ENCODE measurements at places on chromosomes 2 and 18.

DNA sequence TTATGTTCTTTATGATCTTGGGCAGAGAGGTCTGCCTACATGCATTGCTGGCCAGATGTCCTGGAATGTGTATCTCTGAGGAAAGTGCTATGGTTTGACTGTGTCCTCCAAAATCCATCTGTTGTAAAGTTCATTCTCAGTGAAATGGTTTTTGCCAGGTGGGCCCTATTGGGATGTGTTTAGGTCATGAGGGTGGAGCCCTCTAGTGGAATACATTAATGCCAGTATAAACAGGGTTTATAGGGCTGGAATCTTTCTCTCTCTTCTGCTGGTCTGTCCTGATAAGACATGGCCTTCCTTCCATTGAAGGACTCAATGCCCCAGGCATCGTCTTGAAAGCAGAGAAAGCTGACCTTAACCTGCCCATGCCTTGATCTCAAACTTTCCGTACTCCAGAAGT, 258.5 kb downstream of the RPIA start:
- no peak for DNase-seq

GRCh38 chr18:21855432-21855831, 114.8 kb downstream of the MIB1 start:
- no peak for DNase-seq

DNA sequence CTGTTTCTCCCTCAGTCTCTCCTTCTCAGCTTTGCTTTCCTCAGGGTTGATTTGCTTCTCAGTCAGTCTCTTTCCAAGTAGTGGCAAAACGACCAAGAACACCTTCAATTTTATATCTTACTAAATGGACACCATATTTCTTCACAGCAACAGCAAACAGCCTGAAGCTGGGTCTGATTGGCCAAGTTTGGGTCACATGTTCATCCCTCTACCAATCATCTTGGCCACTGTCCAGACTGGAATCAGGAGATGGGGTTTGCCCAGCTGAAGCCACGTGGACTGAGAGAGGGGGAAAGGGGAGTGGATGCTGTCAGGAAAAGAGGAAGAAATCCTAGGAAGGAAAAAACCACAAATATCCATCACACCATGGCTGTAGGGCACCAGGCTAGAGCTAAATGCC, 42.0 kb upstream of the ACMSD start:
- DNase-seq, result no peak

DNA sequence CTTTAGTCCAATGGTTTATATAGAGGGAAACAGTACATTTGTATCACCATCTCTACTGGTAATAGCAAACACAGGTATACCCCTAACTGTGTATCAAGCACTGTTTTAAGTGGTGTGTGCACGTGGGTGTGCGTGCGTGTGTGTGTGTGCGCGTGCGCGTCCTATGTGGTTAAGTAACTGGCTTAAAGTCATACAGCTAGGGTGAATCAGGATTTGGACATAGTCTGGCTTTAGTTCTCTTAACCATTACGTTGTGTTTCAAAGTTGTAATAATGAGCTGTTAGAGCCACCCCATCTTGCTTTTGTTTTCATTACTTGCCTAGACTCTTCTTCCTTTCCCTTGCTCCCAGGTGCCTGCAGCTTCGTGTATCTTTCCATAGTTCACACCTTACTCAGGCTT, 2.1 kb downstream of the HADHB start:
- peak; percentile 30 for DNase-seq

DNA sequence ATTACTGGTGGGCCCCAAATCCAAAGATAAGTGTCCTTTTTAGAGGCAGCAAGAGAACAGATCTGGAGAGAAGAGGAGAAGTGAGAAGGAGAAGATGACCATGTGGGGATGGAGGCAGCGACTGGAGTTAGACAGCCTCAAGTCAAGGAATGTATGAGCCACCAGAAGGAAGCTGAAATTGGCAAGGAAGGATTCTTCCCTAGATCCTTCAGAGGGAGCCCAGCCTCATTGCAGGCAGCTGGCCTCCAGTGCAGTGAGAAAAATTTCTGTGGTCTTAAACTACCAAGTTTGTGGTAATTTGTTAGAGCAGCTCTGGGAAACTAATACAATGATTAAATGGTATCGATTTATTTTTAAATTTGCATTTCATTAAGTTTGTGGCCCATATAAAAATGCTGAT, 167.9 kb downstream of the NCKAP5 start:
- DNase-seq, result no peak

GRCh38 chr2:182064019-182064778, 78.5 kb downstream of the PPP1R1C start:
- DNase-seq, result no peak

DNA sequence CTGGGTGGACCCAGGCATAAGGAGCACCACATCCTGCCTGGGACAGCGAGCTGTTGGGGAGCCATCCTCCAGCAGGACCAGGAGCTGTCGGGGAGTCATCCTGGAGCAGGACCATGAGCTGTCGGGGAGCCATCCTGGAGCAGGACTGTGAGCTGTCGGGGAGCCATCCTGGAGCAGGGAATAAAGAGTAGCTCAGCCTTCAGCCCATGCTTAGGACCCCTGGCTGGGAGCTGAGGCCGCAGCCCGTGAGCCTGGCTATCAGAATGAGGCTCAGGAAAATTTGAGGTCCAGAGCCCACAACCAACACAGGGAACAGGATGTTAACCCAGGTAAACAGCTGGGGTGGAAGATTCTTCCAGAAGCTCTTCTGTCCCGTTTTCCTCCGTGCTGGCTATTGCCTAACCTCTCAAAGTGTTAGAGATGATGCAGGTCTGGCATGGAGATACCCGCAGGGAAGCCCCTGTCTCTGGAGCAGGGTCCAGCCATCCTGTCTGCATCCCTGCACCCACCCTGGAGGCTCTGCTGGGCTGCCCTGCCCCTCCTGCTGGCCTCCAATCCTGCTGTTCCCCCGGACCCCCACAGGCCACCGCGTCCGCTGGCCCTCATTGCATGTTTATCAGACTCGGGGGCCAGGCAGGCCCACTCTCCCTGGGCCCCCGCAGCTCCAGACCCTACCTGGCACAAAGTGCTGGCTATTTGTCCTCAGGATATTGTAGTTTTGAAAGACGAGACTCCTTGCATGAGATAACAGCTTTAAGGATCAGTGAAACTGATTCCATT, 243.5 kb upstream of the MYT1L start:
- DNase-seq, result no peak

- DNase-seq, result no peak
These were observed 9.6 kb downstream of the MARCHF4 start for GRCh38 chr2:216362730-216363129.

- no peak for DNase-seq
These were observed 649 bp upstream of the CLIP4 start for GRCh38 chr2:29114586-29114945.

GRCh38 chr18:11591957-11592356, 17.4 kb upstream of the SLC35G4 start:
- DNase-seq, result no peak

DNA sequence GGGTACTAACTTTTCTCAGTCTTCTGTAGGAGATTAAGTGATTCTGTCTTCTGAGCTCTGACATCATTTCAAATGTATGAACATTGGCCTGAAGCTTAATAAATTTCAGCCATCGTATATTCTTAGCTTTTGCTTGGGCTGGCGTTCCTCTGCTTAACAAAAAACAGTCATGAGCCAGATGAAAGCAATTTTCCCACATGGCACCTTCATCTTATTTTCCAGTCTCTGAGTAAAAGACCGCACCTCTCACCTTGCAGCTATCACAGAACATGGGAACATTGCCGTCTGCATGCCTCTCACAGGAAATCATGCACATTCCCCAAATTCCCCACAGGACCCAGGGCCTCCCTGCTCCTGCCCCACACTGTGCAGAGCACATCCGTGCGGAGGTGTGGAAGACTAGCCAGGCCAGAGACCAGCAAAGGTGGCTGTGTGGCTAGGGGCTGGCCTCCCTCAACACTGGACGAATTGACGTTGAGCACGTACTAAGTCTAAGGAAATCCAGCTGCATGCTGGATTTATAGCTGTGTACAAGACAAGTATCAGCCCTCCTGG, 531.8 kb upstream of the ID2 start:
- DNase-seq, result no peak

- peak; percentile 65 for DNase-seq
These were observed 564 bp downstream of the MPV17 start for GRCh38 chr2:27322301-27322765.

- peak; percentile 80 for DNase-seq
These were observed 107.6 kb downstream of the HAUS1 start for GRCh38 chr18:46211816-46212215.

DNA sequence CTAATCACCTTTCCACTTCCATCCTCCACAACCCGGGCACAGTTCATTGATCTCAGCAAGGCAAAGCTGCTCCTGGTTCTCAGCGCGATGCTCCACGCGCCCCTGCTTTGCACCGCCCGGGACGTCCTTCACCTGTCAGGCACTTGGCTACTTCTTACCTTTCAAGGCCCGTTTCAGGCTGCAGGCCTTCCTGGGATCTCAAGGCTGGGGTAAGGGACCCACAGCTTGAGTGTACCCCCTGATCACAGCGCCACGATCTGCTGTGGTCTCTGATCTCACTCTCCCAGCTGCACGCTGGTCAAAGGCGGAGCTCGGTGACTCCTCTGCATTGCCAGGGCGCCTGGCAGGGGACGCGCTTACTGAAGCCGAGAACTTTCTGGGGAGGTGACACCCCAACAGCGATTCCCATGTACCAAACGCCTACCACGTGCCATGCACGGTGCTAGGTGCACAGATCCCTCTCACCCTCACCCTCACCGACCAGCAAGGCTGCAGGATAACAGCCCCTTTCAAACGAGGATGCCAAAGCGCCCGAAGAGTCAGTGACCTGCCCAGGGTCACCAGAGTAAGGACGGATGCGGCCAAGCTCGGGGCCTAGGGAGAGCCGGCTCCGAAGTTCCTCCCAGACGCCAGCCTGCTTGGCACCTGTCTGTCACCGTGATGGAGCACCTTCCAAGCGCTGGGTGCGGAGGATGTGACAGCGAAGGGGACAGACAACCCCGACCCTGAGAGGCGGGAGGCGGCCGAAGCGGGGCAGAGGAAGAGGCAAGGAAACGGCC, 818 bp downstream of the ITGB1BP1 start:
- DNase-seq, result peak; percentile 85
